Fibroblast of skin of left quadriceps (primary cell): ENCODE measurements at places on chromosomes 13 and 19.

- no peak for DNase-seq
Measured at GRCh38 chr19:5774921-5775320, 9.6 kb downstream of the PRR22 start.

DNA sequence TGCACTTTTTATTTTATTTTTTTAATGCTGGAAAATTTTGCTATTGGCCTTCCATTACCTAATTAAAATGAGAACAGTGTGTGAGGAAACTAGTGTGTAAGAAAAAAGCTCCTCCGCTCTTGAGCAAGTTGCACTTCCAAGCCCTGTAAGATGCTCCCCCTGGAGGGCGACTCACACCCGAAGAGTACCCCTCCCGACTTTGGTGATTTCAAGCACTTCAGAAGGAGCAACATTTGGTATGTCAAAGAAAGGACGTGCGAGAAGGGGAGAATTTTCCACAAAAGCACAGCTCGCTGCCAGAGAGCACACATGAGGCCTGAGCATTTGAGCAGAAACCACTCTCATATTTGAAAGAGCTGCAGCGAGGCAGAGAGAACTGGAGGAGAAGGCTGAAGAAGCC, 504.4 kb downstream of the FGF9 start:
- no peak for DNase-seq

GRCh38 chr13:44489751-44490150, 86.4 kb downstream of the TSC22D1 start:
- no peak for DNase-seq

GRCh38 chr13:109809216-109809932, 23.0 kb upstream of the IRS2 start:
- no peak for DNase-seq

DNA sequence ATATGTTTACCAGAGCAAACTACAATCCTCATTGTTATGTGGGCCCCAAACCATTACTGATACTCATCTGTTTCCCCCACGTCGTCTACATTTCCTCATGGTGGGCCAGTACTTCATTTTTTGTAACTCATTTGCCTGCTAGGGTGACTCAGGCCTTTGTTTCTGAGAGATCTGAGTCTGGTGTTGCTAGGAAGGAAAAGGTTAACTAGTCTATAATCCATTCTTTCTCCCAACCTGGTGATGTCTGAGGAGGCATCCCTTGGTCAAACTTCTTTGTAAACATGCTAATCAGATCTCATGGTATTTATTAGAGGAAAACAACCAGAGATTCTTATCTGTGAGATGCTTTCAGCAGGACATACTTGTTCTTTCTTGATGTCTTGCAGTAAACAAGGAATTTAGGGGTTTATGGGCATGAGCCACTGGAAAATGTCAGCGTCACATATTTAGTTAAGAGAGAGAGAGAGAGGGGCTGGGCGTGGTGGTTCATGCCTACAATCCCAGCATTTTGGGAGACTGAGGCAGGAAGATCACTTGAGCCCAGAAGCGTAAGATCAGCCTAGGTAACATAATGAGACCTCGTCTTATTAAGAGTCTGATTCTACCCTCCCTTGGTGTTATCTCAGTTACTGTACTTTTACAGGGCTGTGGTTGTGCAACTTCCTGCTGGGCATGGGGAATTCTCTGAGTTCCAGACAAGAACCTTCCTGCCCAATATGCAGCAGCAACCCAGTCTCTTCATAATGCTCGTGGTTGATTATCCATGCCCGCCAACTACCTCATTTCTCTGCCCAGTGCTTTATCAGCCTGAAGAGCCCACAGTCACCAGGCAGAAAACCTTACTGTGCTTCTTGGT, 9.7 kb upstream of the DPRX start:
- DNase-seq = no peak

- peak; percentile 70 for DNase-seq
Measured at GRCh38 chr19:42121656-42122069, 10.6 kb downstream of the POU2F2 start.

- no peak for DNase-seq
Measured at GRCh38 chr19:42375415-42376176, 14.5 kb downstream of the CNFN start.

DNA sequence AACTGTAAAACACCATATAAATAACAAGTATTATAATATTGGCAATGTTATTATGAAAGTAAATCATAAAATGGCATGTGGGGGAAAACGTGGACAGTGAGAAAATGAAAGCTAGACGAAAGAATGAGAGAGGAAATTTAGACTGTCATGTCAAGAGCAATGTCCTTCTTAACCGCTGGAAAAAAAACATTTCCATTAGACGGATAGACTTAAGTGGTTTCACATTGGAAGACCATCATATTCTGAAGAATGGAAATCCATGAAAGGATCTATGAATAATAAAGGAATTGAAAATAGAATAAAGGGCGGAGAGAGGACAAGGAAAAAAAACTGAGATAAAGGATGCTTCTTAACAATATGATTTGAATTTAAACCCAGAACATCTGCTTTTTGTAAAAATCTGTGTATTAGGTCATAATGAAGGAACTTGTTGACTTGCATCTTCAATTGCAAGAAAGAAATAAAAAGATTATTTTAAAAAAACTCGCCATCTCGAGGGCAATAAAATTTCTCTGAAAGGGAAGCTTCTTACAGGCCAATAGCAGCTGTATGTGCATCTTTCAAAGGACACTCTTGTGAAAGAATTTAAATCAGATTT, 90.6 kb downstream of the SPRY2 start:
- no peak for DNase-seq

DNA sequence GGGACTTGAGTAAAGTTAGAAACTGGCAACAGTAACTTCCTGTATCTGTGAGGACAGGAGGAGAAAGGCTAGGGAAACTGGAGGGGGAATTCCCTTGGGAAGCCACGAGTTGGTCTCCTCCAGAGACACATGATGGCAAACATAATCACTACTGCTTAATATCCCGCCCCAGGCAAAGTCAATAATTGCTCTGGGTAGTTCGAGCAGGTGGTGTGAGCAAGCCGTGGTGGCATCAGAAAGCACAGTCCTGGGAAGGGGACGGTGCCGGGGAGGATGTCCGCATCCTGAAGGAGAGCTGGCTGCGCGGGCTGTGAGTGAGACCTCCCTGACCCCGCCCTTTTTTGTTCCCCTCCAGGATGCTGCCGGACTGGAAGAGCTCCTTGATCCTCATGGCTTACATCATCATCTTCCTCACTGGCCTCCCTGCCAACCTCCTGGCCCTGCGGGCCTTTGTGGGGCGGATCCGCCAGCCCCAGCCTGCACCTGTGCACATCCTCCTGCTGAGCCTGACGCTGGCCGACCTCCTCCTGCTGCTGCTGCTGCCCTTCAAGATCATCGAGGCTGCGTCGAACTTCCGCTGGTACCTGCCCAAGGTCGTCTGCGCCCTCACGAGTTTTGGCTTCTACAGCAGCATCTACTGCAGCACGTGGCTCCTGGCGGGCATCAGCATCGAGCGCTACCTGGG, 1.4 kb downstream of the FFAR2 start:
- DNase-seq = no peak

- DNase-seq = no peak
Measured at GRCh38 chr13:39862900-39863299, 207.4 kb downstream of the COG6 start.

GRCh38 chr13:35833608-35834275, 297.4 kb downstream of the DCLK1 start:
- DNase-seq = no peak

DNA sequence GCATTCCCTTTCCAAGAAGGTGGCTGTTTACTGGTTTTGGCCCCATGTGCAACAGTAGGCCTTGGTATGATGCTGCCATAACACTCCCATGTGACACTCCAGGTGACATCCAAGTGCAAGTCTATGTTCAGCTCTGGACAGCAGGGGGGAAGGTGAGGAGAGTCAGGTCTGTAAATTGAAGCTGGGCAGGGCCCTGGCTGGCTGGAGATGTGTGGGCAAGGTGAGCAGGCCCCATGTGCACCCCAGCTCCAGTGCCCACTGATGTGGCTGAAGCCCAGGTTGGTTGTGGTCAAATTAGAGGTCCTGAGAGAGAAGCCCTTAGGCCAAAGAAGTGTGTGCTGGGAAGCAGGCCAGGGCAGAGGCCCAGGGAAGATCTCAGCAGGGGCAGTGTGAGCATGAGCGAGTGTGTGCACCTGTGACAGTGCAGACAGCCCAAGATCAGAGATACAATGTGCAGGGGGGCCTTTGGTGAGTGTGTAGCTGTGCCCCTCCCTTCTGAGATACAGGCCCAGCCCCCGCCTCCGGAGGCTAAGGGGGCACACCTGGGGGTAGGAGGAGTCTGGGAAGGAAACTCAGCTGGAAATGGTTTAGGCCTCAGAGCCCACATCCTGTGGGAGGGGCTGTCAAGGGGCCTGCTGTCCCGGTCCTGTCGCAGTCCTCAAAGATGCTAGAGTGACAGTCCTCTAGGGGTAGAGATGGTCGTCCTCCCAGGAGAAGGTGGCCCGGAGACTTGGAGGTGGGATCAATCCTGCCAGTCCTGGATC, 18.6 kb downstream of the DEDD2 start:
- DNase-seq = no peak

- DNase-seq = no peak
Measured at GRCh38 chr13:23903906-23904280, 6.6 kb upstream of the C1QTNF9B start.

DNA sequence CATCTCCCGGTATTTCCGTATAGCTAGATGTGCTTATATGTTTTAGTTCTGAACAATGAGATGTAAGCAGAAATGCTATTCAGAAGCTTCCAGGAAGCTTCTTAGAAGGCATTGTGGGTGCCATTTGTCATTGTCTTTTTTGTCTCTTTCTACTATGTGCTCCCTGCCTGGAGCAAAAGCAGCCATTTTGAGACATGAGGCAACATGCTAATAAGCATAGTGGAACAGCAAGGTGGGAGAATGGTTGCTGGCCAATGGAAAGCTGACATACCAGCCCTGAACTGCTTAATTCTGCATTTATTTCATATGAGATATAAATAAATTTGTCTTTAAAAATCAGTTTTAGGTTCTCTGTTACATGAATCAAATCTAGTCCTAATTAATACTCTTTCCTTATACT, 299.7 kb downstream of the LMO7 start:
- no peak for DNase-seq

GRCh38 chr19:42207767-42208271, 9.7 kb downstream of the DEDD2 start:
- no peak for DNase-seq

- no peak for DNase-seq
Measured at GRCh38 chr19:4717191-4717965, 6.3 kb downstream of the DPP9 start.

DNA sequence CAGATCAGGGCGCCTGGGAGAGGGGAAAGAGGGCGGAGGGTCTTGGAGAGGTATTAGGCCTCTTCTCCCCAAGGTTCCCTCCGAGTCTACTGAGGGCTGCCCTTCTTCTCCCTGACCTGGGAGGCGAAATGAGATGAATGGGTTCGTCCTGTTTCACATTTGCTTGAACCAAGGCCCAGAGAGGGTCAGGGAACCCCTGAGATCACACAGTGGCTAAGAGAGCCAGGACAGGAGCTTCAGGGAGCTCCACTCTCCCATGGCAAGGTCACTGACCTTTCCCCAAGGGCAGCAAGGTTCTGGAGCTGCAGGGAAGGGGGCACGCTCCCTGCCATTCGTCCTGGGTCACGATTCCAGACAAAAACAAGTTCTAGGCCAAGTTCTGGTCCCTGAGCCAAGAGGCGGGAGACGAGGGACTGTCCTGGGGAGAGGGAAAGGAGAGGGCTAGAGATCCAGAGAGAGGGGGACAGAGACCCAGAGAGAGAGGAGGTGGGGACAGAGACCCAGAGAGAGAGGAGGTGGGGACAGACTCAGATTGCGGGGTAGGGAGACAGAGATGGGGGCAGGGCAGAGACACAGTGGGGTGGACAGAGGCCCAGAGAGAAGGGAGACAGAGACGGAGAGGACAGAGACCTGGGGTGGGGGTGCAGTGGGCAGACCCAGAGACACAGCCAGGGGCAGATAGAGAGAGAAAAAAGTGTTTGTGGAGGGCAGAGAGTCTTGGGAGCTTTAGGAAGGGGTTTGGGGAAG, 541 bp downstream of the ASPDH start:
- no peak for DNase-seq
